ENCODE measurements at places on chromosomes 6 and 20. TPM values are rescaled to one million over a fixed set of nuclear protein-coding genes. Genes with fewer than 3 reads are reported as not detected.

CDSN gene
- total RNA-seq, result not detected

- no peak for DNase-seq
Measured at GRCh38 chr6:3409699-3410384, 47.0 kb downstream of the SLC22A23 start.

- DNase-seq, result no peak
Measured at GRCh38 chr20:40262219-40262618, 426.8 kb downstream of the MAFB start.

GRCh38 chr20:48098866-48099265, 313.6 kb upstream of the SULF2 start:
- DNase-seq, result no peak

Data from left cardiac atrium (tissue), 4 donors.